CD4-positive, alpha-beta T cell treated with Interleukin-21 for 1 hour (primary cell): ENCODE measurements at places on chromosomes 3 and 15.

GRCh38 chr3:194404365-194405140 is 5.5 kb upstream of the GP5 start:
- peak; percentile 67 for DNase-seq

- peak; percentile 18 for DNase-seq
Observed at GRCh38 chr15:69857686-69858391, 239.9 kb downstream of the TLE3 start.

DNA sequence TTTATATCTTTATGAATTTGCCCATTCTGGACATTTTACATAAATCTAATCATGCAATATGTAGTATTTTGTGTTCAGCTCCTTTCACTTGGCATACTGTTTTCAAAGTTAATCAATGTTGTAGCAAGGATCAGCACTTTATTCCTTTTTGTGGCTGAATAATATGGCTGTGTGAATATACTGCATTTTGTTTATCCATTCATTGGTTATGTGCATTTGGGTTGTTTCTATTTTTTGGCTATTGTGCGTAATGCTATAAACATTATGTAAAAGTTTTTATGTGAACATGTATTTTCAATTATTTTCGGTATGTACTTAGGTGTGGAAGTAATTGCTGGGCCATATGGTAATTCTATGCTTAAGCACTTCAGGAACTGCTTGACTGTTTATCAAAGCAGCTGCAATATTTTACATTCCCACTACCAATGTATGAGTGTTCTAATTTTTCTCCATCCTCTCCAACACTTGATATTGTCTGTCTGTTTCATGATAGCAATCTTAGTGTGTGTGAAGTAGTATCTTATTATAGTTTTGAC is 101.3 kb upstream of the P2RY1 start:
- no peak for DNase-seq

DNA sequence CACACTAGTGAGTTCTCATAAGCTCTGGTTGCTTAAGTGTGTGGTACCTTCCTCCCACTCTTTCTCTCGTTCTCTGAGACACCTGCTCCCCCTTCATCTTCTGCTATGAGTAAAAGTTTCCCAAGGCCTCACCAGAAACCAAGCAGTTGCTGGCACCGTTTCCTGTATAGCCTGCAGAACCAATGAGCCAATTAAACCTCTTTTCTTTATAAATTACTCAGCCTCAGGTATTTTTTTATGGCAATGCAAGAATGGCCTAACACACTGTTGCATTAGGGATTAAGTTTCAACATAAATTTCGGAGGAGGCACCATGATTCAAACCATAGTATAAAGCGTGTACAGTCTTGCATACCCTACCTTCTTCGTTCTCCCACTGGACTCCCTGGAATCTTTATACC is 252.3 kb upstream of the CHRM5 start:
- DNase-seq: no peak

DNA sequence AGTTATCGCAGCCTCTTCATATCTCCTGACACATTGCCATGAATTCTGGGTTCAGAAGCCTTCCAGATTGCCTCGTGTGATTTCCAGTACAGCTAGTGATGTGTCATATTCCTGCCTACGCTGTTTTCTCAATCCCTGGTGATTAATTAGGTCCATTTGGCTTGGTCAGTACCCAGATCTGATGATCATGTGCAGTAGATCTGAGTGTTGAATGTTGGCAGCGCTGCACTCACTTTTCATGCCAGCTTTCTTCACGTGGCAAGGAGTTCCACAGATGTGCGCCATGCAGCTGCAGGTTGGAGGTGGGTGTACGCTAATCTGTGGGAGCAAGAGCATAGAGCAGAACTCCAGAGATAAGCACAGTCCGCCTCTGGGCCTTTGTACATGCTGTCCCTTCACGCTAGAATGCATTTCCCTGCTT is 86.9 kb upstream of the COL6A5 start:
- no peak for DNase-seq

DNA sequence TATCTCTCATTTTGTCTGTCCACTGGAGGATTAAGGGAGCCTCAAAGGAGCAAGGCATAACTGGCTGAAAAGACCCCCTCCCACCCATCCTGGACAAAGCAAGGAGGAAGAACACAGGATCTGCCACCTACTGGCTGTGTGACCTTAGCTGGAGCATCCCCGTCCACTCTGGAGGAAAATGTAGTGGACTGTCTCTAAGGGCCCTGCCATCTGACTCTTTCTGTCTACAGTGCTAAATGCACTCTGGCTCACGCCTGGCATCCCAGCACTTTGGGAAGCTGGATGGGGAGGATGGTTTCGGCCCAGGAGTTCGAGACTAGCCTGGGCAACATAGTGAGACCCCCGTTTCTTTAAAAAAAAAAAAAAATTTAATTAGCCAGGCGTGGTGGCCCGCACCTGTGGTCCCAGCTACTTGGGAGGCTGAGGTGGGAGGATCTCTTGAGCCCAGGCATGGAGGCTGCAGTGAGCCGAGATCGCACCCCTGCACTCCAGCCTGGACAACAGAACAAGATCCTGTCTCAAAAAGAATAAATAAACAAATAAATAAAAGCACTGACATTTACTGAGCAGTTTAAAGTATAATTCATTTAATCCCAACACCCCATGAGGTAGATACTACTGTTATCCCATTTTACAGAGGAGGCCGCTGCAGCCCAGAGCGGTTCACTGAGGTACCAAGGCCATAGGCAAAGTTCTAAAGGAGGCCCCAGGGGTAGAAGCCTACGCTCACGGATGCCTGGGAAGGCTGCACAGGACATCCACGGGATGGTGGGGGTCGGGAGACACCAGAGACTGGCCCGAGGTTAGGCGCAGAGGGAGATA is 1.1 kb downstream of the TBC1D2B start:
- DNase-seq: no peak

DNA sequence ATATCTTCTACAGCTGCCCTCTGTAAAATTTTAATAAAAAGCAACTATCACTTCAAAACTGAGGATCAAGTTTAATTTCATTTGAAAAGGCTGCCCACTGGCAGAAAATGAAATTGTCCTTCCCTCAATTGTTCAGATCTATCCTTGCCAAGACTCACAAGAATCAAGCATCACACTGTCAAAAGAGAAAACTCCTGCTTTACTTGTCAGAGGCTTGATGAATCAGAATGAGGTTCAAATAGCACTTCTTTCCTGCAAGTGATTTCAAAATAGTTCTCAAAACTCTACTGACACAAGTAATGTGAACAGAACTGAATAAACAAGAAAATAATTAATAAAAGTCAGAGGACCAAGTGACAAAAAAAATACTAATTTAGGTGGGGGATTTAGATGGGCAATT is 70.6 kb downstream of the GOLIM4 start:
- DNase-seq: no peak
